Testis (tissue), 5 donors: ENCODE measurements at places on chromosomes 16 and 17.

DNA sequence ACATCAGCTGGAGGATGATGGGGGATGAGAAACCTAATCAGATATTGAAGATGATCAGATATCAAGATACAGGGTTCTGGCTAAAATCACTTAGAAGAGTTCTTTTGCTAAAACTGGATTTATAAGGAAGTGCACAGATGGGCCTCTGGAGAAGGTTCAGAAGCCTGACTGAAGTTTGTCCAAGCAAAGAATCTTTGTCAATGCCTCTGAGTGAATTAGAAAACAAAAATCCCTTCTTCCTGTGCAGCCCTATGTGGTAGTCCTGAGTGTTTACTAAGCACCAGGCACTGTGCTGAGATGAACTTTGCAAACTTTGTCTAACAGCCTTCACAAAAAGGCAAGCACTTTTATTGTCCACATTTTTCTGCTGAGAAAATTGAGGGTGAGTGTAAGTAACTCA lies 11.4 kb upstream of the CENPV start:
- no peak overlapping the region for H3K4me3 ChIP-seq
- DNase-seq, result no peak
- no peaks in the 10 kb centered on the region for H3K36me3 ChIP-seq
- H3K4me1 ChIP-seq, result peaks cover 3% of the 10 kb centered on the region

DNA sequence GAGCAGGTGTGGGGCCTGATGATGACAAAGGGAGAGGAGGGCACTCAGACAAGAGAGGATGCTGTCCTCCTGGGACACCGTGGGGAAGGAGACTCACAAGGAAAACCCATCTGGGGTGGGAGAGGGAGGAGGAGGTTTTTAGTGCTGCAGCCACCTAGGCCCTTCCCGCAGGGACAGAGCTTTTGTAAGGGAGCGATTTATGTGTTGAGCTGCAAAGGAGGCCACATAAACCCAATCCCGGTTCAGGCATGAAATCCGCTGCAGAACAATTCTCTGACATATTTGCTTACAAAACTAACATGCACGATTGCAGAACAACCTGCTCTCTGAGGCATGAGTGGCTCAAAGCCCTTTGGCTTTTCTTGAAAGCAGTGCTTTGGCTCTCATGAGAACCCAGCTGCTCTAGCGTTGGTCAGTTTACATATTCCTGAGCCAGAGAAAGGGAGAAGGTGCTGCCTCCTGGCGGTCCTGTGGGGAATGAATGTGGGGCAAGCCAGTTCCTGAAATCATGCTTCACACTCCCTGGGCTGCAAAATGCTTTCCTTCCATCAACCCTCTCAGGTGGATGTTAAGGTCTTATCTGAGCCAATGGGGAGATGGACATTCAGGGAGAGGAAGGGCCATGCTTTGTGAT lies 122.4 kb upstream of the NLRP1 start:
- no peak overlapping the region for H3K4me3 ChIP-seq
- peak; percentile 61 for DNase-seq
- H3K27ac ChIP-seq, result no peak overlapping the region
- H3K27me3 ChIP-seq, result no peaks in the 10 kb centered on the region
- H3K4me1 ChIP-seq, result no peaks in the 10 kb centered on the region

DNA sequence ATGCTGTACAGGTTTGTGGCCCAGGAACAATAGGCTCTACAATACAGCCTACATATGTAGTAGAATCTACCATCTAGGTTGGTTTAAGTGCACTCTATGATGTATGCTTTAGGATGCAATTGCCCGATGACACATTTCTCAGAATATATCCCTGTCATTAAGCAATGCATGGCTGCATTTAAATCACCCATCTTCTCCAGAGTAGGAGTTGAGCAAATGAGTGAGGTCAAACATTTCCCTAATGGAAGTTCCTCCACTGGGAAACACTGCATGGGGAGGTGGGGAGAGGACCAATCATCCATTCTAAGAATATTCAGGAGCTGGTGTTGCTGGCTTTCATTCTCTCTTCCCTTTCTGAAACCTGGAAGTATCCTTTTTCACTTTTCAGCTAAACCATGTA lies 2.0 kb upstream of the PCTP start:
- H3K4me3 ChIP-seq, result no peak overlapping the region
- peaks cover 7% of the 10 kb centered on the region for H3K4me1 ChIP-seq
- no peak for DNase-seq
- H3K36me3 ChIP-seq, result no peaks in the 10 kb centered on the region
- no peaks in the 10 kb centered on the region for H3K27me3 ChIP-seq

DNA sequence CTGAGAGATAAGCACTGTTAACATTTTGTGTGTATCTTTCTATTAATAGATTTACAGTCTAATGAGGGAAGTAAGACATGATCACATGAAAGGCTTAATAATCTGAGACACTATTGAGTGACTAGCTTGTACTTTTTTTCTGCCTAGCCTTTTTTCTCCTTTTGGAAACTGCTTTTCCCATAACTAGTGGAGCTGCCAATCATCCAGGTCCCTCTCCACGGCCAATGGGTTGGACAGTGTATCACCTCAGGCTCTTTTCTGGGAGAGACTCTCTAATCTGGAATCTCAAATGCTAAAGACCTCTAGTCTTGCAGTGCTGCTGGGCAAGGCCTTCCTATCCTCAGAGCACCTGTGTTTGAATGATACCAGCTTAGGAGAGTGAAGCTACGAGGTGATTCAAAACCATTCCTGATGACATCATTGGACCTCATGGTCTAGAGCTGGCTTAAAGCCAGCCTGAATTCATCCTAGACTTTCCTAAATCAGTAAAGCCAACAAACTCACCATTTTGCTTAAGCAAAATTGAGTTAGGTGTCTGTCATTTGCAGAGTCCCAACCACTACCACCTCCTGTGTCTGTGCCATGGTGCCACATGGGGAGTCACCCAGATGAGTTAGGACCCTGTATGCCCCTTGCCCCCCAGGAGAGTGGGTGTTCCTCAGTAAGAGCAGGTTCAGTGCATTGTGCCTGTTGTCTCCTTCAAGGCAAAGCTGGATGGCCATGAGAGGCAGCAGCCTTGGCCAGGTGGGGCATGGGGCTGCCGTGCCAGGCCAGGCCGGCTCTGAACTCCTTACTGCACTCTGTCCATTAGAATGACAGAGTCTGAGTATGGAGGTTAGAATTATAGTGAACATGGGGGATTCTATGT lies 62.9 kb downstream of the SPECC1 start:
- no peaks in the 10 kb centered on the region for H3K27me3 ChIP-seq
- no peak for DNase-seq
- H3K27ac ChIP-seq, result no peak overlapping the region
- no peak overlapping the region for H3K4me3 ChIP-seq
- H3K36me3 ChIP-seq, result no peaks in the 10 kb centered on the region

DNA sequence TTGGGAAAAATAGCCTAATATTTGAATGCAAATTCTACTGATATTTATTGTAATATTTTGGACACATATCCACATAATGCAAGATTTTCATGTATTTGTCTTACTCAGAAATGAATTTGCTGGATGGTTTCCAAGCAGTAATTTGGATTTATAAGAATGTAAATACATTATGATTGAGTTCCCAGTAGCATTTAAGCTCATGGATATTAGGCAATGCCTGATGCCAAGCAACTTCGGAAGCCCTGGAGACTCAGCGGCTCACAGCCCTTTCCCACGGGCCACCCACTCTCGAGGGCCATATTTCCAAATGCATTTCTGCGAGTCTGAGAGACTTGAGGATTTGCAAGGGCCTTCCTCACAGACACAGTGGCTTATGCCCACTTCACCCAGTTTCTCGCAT lies 62.1 kb upstream of the MYOCD start:
- no peaks in the 10 kb centered on the region for H3K4me1 ChIP-seq
- no peaks in the 10 kb centered on the region for H3K27me3 ChIP-seq
- no peak overlapping the region for H3K4me3 ChIP-seq
- H3K27ac ChIP-seq, result no peak overlapping the region
- DNase-seq, result no peak
- no peaks in the 10 kb centered on the region for H3K36me3 ChIP-seq

GRCh38 chr17:68468788-68469187 lies 11.5 kb upstream of the WIPI1 start:
- DNase-seq, result no peak
- no peak overlapping the region for H3K4me3 ChIP-seq
- H3K36me3 ChIP-seq, result no peaks in the 10 kb centered on the region
- no peak overlapping the region for H3K27ac ChIP-seq
- no peaks in the 10 kb centered on the region for H3K27me3 ChIP-seq

- H3K36me3 ChIP-seq, result no peaks in the 10 kb centered on the region
- no peaks in the 10 kb centered on the region for H3K27me3 ChIP-seq
- H3K4me1 ChIP-seq, result no peaks in the 10 kb centered on the region
- H3K4me3 ChIP-seq, result no peak overlapping the region
- no peak for DNase-seq
These were observed 209.4 kb upstream of the FOXF1 start for GRCh38 chr16:86300746-86301481.

DNA sequence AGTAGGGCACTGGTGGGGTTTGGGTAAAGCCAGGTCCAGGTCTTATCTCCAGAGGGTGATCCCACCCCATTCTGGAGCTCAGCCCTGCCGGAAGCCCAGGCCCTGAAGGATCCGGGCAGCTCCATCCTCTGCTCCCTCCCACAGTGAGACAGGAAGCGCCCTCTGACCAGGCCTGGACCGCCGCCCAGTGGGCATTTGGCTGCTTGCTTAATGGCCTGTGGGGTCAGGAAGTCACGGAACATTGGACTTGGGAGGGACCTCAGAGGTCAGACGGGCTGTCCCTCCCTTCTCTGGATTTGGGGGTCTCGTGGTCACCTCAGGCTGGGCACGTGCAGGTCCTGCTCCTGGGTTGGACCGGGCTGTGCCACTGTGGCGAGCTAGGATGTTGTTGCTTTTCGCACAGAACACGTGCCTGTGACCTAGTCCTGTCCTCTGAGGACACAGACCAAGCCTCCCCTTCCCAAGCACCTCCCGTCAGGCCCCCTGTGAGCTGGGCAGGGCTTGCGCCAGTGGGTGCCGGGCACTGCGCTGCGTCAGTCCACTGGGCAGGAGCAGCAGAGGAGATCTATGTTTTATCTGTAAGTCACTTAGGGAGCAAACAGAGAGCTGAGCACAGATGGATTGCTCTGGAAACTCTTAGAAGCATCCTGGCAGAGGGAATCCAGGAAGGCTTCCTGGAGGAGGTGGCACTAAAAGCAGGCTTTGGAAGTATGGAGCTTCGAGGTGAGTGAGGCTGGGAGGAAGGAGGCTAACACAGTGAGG lies 49.4 kb upstream of the GSE1 start:
- no peaks in the 10 kb centered on the region for H3K36me3 ChIP-seq
- H3K4me3 ChIP-seq, result no peak overlapping the region
- H3K4me1 ChIP-seq, result peaks cover 34% of the 10 kb centered on the region
- H3K27ac ChIP-seq, result peak overlapping the region; percentile 64
- H3K27me3 ChIP-seq, result no peaks in the 10 kb centered on the region

- H3K27me3 ChIP-seq, result no peaks in the 10 kb centered on the region
- no peak overlapping the region for H3K27ac ChIP-seq
- no peak overlapping the region for H3K4me3 ChIP-seq
These were observed 39.1 kb downstream of the HOXB1 start for GRCh38 chr17:48491527-48492273.

- H3K4me3 ChIP-seq, result no peak overlapping the region
- no peaks in the 10 kb centered on the region for H3K4me1 ChIP-seq
- H3K27me3 ChIP-seq, result no peaks in the 10 kb centered on the region
- H3K27ac ChIP-seq, result no peak overlapping the region
- DNase-seq, result no peak
These were observed 26.6 kb upstream of the ATP2C2 start for GRCh38 chr16:84341528-84342295.

DNA sequence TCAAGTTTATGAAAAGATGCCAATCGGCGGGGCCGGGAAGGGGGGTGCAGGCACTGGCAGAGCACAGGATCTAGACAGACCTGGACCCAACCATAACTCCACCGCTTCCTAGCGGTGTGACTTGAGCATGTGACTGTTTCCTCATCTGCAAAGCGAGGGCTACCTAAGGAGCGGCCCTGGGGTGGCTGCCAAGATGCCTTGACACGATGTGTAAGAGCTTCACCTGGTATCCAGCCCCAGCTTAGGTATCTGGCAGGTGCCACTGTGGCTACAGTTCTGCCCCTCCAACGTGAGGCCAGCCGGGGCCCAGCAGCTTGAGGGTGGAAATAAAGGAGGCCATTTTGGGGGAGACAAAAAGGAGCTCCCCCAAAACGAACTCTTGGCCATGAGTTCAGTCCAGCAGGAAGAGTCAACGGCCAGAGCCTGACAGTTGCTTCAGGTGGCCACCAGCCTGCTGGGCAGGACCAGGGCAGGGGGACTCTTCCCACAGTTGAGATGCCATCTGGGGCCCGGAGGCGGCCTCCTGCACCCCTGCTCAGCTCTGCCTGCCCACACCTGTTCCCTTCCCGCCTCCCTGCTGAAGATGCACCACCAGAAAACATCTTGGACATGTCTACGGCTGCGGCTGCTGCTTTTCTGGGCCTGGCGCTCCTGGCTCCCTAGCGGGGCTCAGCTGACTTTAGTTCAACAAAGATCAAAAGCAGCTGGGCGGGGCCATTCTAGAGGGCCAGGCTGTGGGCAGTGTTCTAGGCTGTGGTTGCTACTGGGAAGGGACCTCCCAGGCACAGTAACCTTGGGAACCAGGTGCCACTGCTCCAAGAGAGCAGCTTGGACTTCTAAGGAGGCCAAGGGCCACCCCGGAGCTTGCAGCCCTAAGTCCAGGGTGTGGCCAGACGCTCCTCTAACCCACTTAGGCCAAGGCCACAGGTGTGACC lies 3.4 kb upstream of the MTSS2 start:
- peaks cover 54% of the 10 kb centered on the region for H3K4me1 ChIP-seq
- no peak overlapping the region for H3K4me3 ChIP-seq
- H3K27ac ChIP-seq, result no peak overlapping the region
- H3K27me3 ChIP-seq, result no peaks in the 10 kb centered on the region

DNA sequence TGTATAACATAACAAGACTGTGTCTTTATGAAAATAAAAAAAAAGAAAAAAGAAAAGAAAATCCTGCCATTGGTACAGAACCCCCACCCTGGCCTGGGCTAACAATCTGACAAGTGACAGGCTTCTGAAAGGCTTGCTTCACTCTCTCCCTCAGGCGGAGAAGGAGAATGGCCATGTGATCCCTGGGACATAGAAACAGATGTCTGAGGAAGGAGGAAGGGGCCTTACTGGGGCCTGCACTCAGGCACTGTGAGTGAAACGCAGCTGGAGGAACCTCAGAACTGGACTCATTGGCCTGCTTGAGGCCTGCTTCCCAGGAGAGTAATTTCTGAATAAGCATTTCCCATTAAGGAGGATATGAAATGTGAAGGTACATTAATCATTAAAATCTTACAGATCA lies 17.5 kb downstream of the MAP3K14 start:
- no peak for DNase-seq
- H3K4me1 ChIP-seq, result peaks cover 9% of the 10 kb centered on the region
- no peaks in the 10 kb centered on the region for H3K27me3 ChIP-seq
